ENCODE measurements at places on chromosomes 11 and 22.

- DNase-seq, result no peak
These were observed 58.3 kb downstream of the HSD17B12 start for GRCh38 chr11:43738600-43739409.

GRCh38 chr22:43129426-43130425 lies 13.5 kb downstream of the MCAT start:
- no peak for DNase-seq

DNA sequence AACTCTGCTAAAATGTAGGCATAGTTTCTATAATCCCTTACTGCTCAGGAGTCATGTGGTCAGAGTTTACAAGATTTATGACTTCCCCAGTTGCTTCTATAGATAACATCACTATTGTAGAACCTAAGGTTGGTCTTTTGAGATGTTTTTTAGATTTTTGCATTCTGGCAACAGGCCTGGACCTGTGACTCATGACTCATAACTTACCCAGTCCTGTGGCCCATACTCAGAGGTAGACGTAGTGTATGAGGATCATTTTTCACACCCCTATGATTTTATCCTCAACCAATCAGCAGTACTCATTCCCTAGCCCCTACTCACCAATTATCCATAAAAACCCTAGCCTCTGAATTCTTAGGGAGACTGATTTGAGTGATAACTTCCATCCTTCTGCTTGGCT lies 384.4 kb upstream of the DDI1 start:
- DNase-seq, result no peak

DNA sequence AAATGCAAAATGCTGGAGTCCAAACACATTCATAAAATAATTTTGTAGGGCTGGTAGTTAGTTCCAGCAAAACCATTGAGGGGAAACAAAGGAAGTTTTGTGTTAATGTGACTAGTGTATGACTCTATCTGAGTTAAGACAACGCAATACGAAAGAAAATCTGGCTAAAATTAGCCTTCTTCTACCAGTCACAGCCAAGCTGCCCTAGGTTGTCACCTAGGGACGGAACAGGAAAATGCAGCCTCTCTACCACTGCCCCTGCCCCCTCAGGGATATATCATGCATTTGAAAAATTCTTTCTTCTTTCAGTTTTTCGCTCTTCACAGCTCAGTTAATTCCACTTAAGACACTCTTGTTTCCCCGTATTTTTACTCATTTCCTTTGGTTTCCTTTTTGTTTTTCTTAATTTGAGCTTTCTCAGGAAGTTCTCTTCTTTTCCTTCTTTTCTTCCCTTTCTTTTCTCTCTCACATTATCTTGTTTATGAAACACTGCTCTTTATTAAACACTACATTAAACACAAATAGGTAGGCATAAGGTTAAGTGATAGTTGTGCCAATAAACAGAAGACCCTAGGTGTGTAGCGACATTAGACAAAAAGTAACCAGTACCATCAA lies 30.6 kb downstream of the KIRREL3 start:
- no peak for DNase-seq

- DNase-seq, result no peak
These were observed 100.4 kb downstream of the KIRREL3 start for GRCh38 chr11:126899961-126900748.

- DNase-seq, result no peak
These were observed 9.8 kb downstream of the SCN4B start for GRCh38 chr11:118142809-118143208.

GRCh38 chr22:22932512-22932941 lies 44.9 kb downstream of the IGLL5 start:
- DNase-seq, result no peak

GRCh38 chr11:60265373-60266214 lies 14.9 kb upstream of the MS4A4A start:
- no peak for DNase-seq
